Stimulated activated CD8-positive, alpha-beta memory T cell treated with anti-CD3 and anti-CD28 coated beads, Interleukin-7, amount 100 ng/mL, for 24 hours (primary cell): ENCODE measurements at places on chromosomes 1 and 21.

DNA sequence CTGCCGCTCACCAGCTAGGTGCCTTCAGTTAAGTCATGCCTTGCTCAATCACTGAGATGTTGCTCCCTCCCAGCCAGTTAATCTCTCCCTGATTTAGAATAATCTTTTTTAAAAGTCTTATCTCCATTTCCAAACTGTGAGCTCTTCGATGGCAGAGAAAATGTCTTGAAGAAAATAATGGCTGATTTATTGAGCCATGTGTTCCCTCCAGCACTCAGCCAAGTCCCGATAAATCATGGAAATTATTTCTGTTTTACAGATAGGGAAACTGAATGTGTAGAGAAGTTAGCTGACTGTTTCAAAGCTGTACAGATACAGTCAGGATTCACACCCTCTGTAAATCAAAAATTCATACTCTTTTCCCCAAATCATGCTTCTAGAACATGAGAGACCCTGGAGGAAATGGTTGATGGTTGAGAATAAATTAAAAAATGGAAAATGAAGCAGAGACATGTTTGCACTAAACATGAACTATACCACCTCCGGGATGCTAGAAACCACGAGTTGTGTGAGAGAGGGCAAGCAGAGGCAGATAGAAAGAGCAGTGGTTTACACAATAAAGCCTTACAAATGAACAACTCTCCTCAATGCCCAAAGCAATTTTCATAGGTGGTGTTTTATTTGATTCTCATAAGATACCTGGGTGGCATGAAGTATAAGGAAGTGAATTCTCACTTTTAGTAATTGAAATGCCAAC, 376.4 kb downstream of the PLPP3 start:
- DNase-seq = no peak

GRCh38 chr1:99305626-99306025, 41.3 kb downstream of the PLPPR4 start:
- no peak for DNase-seq

DNA sequence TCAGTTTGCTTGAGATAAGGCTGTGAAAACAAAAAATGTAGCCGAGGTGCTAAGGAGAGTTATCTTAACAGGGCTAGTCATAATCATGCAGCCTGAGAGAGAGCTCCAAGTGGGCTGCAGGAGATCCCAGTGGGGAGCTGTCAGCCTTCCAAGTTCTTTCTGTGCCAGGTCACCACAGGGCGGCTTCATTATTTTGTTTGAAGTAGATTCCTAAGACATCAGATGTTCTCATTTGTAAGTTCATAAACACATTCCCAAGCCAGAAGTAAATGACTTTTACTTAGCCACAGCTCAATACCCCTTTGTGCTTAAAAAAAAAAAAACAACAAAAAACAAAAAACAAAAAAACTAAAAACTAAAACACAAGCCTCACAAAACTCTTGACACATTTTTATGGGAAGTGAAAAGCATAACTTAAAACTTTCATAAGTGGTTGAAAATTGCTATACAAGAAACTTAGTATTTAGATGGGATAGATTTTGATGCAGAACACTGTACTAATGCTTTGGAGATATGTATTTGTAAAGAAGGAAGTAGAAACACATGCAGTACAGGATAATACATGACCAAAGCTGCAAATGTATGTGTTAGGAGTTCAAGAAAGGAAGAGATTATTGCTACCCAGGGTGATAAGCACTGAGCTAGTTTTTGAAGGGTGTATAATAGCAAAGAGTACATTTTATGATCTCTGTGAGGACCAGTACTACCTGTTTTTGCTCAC, 8.6 kb downstream of the CDC14A start:
- no peak for DNase-seq

GRCh38 chr21:16650714-16651366, 862.0 kb upstream of the CXADR start:
- DNase-seq = no peak

- no peak for DNase-seq
Measured at GRCh38 chr1:13725714-13726175, 25.8 kb downstream of the PRDM2 start.

DNA sequence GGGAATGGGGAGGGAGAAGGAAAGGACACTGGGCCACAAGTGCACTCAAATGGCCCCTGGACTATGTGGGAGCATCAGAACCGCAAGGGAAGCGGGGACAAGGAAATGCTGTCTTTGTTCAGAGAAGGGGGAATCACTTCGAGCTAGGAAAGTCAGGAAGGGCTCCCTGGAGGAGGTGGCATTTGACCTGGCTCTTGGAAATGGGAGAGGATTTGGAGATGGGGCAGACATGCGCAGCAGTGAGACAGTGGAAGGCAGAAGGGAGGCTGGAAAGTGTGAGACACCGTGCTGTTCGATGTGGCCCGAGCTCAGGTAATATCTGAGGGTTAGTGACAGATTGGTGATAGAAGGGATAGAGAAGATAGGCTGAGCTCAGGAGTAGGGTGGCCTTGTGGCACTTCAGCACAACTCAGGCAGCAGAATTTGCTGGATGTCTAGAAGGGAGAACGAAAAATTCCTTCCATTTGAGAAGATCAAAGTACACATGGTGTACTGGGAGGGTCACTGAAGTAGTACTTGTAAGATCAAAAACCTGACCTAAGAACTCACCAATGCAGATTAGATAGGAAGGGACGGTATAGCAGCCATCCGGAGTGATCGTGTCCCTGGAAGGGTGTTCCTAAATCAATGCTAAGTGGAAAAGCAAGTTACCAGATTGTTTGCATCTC, 25.4 kb downstream of the SLC1A7 start:
- DNase-seq = no peak

DNA sequence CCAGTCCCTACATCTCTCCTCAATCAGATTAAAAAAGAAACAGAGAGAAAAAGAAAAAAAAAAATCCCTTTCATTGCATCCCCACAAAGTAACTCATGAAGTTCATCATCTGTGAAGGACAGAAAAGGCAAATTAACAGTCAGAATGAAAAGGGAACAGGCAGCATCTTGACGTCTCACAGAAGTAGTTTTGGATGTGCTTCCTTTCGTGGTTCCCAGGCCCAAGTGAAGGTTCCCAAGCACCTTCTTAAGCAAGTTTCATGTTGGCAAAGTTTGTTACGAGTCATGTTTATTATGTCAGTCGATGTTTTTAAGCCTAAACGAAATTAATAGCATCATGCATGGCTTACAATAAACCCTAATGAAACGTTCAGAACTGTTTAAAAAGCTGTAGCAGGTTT, 475.2 kb downstream of the SETD4 start:
- DNase-seq = no peak

GRCh38 chr1:186681121-186681520, 898 bp upstream of the PTGS2 start:
- no peak for DNase-seq

DNA sequence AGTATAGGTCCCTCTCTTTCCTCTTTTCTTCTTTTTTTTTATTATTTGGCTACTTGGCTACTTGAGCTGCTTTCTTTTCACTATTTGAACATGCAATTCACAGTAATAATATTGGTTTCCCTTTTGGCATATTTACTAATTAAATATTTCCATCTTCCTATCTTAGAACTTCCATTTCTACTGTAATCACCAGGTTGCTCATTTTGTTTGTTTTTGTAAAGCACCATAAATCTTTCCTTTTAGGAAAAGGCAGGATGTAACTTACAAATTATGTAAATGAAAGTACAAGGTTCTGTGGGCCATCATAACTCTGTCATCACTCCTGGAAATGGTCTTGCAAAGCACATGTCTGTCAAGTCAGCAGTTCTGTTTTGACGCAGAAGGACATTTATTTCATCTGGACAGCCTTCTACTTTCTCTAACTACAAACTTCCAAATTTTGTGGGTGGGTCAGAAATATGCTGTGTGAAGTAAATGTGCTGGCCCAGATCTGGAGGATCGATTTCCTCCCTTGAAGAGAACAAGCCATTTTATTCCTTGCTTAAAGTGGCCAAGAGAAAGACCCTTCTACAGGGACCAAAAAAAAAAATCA, 71.7 kb upstream of the TNFSF18 start:
- DNase-seq = no peak

GRCh38 chr1:206502403-206502802, 4.9 kb upstream of the RASSF5 start:
- no peak for DNase-seq

DNA sequence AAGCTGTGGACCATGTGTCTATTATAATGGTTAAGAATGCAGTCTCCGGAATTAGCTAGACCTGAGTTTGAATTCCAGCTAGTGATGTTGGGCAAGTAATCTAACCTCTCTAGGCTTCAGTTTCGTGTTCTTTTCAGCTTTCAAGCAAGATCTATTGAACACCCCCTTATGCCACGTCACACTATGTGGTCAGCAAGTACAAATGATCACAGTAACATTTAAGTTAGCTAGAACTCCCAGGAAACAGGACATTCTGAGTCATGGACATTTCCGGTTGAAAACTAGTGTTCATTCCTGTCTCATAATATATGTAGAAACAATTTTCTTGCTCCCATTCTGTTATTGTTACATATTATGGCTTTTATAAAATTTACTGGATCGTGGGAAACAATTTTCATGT, 34.0 kb upstream of the NHLH2 start:
- DNase-seq = no peak

DNA sequence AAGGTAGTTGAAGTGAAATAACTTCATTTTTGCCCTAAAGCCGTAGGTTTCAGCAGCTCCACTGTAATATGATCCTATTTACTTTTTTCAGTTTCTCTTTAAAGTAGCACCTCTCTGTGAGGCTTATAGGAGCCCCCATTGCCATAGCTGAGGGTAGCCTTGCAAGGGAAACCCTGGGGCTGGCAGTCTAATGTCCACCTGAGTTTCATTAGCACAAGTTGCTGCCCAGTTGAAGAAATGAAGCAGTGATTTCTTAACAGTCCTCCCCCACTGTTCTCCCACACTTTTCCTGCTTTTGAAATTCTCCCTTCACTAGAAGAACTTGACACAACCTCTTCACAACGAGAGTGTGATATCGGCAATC, 1.5 kb downstream of the HMCN1 start:
- no peak for DNase-seq
